ENCODE measurements at places on chromosomes 16 and 17.

DNA sequence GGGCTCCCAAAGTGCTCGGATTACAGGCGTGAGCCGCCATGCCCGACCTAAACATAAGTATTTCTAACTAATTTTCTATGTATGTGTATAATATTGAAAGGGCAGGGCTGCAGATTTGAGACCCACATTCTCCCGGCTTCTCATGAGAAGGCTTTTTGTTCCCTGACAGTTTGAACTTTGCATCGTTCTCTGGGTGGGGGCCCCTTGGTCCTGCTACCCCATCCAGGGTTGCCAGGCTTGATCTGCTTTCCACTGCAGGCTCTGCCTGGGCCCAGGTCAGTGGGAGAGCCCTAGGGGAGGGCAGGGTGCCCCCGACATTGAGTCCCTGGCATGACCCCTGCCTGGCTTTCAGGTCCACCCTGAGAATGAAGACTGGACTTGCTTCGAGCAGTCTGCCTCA lies 32.3 kb downstream of the SEC14L5 start:
- DNase-seq, result no peak

- no peak for DNase-seq
Measured at GRCh38 chr17:43463241-43463640, 20.5 kb upstream of the DHX8 start.

- DNase-seq, result no peak
Measured at GRCh38 chr17:59815965-59816364, 76.8 kb downstream of the TUBD1 start.

- DNase-seq, result no peak
Measured at GRCh38 chr17:68794636-68795434, 160.4 kb downstream of the ABCA8 start.

GRCh38 chr17:20979792-20980083 lies 63.1 kb downstream of the USP22 start:
- DNase-seq, result no peak

DNA sequence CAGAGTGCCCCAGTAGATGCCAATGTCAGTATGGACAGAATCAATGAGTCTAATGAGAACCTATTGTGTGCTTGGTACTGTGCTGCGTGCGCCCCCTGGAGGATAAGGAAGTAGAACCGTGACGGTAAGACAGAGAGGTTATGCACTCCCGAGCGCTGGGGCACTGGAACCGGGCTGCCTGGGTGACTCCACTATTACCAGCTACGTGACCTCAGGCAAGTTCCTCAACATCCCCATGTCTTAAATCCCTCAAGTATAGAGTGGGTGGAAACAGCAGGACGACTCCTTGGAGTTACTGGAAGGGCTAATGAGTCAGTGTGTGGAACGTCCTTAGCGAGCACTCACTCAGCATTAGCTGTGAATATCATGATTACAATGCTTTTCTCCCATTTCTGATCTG lies 16.2 kb downstream of the CHST4 start:
- peak; percentile 52 for DNase-seq

GRCh38 chr17:75047398-75048098 lies 523 bp downstream of the KCTD2 start:
- DNase-seq, result no peak

DNA sequence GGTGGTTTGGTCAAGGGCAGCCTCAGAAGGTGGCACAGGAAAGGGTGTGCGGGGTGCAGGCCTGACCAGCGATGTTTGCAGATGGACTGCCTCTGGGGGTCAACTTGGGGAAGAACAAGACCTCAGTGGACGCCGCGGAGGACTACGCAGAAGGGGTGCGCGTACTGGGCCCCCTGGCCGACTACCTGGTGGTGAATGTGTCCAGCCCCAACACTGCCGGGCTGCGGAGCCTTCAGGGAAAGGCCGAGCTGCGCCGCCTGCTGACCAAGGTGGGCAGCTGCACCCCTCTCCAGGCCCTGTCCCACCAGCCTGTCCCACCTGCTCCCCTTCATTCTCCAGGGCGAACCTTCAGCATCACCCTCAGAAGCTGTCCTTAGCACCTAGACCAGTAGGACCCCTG lies 12.5 kb downstream of the DHODH start:
- DNase-seq, result no peak

DNA sequence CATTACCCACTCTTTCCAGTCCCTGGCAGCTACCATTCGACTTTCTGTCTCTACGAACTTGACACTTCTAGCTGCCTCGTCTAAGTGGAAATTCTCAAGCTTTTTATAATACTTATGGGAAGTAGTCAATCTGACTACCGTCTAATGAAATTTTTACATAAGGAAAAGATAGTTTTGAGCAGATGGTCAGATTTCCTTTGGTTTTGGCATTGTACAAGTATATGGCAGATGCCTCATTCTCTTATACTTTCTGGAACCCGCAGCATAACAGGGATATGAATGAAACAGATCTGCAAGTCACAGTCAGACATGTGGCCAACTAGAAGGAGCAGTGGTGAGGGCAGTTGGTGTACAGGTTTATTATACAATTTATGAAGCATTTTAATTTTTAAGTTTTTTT lies 146.0 kb downstream of the PITPNC1 start:
- DNase-seq, result no peak

DNA sequence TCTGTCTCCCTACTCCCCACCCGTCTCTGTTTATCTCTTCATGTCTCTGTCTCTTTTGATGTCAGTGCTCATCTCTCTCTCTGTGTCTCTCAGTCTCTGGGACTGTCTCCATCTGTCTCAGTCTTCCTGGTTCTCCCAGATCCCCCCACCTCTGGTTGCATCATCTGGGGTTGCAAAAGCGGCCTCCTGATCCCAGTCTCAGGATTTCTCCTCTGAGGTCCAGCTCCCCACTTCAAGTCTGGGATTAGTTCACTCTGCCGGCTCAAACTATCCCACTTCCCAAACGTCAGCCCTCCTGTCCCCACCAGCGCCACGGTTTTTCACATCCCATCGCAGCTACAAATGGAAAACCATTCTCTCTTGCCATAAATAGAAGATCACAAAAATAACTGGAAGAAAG lies 9.0 kb downstream of the TEKT5 start:
- DNase-seq, result no peak

DNA sequence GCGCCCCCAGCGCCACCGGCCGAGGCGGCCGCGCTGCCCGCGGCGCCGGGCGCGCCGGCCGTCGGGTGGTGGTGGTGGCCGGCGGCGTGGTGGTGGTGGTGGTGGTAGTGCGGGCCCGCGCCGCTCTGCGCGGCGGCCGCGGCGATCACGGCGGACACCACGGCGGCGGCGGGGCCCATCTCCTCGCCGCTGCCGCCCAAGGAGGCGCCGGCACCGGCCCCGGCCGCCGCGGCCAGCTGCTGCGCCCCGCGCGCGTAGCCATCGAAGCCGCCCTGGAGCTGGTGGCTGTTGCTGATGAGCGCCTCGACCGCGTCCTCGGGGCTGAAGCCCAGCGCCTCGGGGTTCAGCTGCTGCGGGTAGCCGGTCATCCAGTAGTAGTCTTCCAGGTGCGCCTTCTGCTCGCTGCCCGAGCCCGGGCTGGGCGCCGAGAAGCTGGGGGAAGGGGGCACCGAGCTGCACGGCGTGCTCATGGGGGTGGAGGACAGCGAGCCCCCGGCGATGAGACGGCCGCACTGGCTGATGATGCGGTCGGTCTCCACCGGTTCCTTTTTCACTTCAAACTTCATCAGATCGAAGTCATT lies 1.2 kb downstream of the MAF start:
- DNase-seq, result no peak

- DNase-seq, result no peak
Measured at GRCh38 chr17:43787728-43788127, 7.5 kb downstream of the CFAP97D1 start.

Measured in CD4-positive, alpha-beta T cell treated with Interleukin-2 at 100 ng/mL for 4 hours (primary cell).